M059J (cell line): ENCODE measurements at places on chromosomes 7 and 10. TPM values are rescaled to one million over a fixed set of nuclear protein-coding genes. Genes with fewer than 3 reads are reported as not detected.

GRCh38 chr7:125218076-125218475 lies 288.5 kb upstream of the POT1 start:
- DNase-seq: no peak

GRCh38 chr10:30861221-30861620 lies 170.4 kb downstream of the ZNF438 start:
- DNase-seq: no peak

- no peak for DNase-seq
These were observed 142.3 kb downstream of the KAT6B start for GRCh38 chr10:74968667-74969061.

GPR85 gene
- total RNA-seq: 0.15 and 0.59 TPM in 2 replicates

GRCh38 chr7:31883761-31884164 lies 186.4 kb downstream of the PDE1C start:
- peak; percentile 92 for DNase-seq

GRCh38 chr10:126671402-126671975 lies 996 bp upstream of the C10orf90 start:
- DNase-seq: no peak

DNA sequence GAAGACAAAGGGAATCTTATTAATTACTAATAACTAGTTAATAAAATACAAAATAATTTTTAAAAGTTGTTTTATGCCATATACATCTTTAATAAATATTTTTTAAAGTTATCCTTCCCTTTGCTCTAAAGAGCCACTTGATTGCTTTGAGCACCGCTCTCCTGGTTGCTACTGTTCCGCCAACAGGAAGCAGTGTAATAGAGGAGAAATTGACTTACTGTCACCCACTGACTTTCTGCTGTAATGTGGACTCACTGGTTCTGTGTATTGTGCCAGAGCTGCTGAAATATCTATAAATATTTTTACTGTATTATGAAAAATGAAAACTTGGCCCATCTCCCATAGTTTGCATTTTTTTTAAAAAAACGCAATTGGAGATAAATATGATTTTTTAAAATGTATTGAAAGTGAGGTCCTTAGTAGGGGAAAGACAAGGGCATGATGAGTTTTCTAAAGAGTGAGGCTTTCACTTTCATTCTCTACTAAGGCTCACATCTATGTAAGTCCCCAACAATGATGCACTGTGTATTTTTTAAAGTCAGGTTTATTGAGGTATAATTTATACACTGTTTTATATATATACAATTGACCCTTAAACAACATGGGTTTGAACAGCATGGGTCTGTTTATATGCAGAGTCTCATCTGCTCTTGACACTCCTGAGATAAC lies 100.5 kb downstream of the NPY start:
- no peak for DNase-seq

DNA sequence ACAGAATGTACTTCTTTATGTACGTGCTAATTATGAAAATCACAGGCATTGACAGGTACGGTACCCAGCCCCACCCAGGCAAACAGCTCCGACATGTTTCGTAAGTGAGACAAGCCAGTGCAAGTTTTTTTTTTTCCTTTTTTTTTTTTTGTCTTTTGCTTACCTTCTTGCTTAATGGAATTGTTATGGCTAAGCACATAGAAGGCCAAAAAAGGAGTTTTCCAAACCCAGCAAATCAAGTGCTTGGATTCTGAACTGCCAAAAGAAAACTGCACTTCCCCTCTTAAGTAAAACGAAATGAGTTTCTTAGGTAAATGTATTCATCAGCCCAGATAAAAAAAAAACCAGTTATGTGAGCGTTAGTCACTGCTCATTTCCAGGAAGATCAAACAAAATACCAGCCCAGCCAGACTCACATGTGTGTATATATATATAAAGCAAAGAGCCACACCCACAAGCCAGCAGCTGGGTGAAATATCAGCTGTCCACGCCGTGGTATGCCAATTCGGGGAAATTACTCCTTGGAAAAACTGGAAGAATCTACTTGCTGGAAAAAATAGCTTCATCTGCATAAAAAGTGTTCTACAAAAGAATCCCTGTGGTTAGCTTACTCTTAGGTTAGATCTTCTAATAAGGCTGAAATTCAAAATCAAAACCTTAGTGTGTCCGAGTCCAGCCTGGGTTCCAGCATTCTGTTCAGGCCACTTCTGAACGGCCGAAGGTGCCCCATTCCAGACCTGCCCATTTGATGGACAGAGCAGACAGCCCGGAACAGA lies 8.0 kb downstream of the KLF6 start:
- DNase-seq: peak; percentile 83

GRCh38 chr7:157446322-157446721 lies 109.5 kb downstream of the DNAJB6 start:
- DNase-seq: no peak
